ENCODE measurements at places on chromosomes 7 and 10. TPM values are rescaled to one million over a fixed set of nuclear protein-coding genes. Genes with fewer than 3 reads are reported as not detected.

PPP1R17 gene
- total RNA-seq: not detected

ADO gene
- 26.7 TPM for total RNA-seq

CYP2E1 gene
- total RNA-seq: 0.96 TPM

PRR15 gene
- total RNA-seq: not detected

GRCh38 chr7:95411666-95412065, 15.5 kb upstream of the PON3 start:
- no peaks in the 10 kb centered on the region for H3K36me3 ChIP-seq
- no peak overlapping the region for H3K27ac ChIP-seq
- no peaks in the 10 kb centered on the region for H3K4me1 ChIP-seq

DNA sequence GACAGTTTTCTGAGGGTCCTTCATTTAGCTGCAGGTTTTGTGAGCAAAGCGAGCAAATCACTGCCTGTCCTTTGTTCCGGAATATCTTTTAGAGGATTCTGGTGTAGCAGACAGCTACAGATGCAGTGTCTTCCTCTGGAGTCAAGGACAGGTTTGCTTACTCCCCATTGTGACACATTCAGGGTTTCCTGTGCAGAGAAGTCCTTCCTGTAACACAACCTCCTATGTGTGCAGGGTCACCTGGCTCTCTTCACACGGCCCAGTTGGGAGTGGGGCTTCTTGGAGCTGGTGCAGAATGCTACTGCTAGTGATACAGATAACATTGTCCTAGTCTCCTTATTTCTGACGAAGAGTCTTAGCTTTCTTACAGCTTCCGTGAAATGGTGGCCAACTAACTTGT, 47.9 kb downstream of the RBM33 start:
- no peak for DNase-seq
- no peak overlapping the region for H3K4me3 ChIP-seq
- H3K4me1 ChIP-seq: peaks cover 8% of the 10 kb centered on the region
- no peaks in the 10 kb centered on the region for H3K27me3 ChIP-seq

DNA sequence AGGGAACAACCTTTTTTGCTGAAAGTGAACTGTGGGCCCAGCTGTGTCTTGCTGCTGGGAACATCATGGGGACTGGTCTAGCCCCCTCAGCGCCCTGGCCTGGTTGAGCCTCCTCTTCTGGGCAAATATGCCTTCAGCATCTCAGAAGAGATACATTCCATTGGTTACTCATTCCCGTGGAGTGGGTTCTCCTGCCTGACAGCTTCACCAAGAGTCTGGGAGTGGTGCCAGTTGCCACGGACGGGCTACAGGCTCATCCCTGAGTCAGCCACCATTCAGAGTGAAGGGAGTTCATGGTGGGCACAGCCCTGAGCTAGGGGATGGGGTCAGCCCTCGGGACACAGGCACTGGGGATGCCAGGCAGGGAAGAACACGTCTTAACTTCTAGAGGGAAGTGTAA, 81.9 kb downstream of the RAMP3 start:
- H3K27ac ChIP-seq: no peak overlapping the region
- DNase-seq: no peak
- H3K36me3 ChIP-seq: no peaks in the 10 kb centered on the region
- H3K4me3 ChIP-seq: no peak overlapping the region
- no peaks in the 10 kb centered on the region for H3K4me1 ChIP-seq

DNA sequence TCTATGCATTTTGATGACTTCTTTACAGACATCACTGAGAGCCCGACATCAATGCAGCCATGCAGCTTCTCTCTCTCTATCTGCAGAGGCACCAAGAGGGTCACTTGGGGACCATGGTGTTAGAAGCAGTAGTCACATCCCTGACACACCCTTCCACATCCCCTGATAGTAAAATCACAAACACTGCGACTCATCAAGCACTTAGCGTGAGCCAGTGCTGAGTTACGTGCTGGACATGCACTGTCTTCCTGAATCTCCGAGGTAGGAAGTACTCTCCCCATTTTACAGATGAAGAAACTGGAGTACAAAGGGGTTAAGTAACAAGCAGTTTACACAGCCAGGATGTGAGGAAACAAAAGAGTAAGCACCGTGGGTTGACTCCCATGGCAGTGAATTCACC, 109.2 kb downstream of the OSBPL3 start:
- no peak for DNase-seq
- peaks cover 3% of the 10 kb centered on the region for H3K36me3 ChIP-seq
- no peaks in the 10 kb centered on the region for H3K27me3 ChIP-seq
- no peak overlapping the region for H3K4me3 ChIP-seq
- H3K4me1 ChIP-seq: peaks cover 14% of the 10 kb centered on the region

DNA sequence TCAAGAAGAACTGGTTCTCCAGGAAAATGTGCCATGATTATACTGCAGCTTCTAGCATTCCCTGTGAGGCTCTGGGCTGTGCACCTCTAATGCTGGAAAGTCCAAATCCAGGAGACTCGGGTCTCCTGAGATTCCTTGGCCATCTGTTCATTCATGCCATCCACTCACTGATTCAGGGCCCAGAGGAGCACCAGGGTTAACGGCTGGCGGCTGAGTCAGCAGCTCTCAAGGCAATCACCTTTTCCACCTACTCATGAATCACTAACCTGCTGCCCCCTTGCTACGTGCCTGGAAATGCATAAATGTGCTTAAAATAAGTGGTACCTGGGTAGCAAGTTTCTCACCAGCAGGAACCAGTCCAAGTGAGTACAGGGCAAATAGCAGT, 132.7 kb downstream of the KCNMA1 start:
- no peaks in the 10 kb centered on the region for H3K36me3 ChIP-seq
- no peaks in the 10 kb centered on the region for H3K27me3 ChIP-seq
- peaks cover 11% of the 10 kb centered on the region for H3K4me1 ChIP-seq
- no peak overlapping the region for H3K4me3 ChIP-seq

All from GM12878 (cell line).